ENCODE measurements at places on chromosomes 1 and 21. TPM values are rescaled to one million over a fixed set of nuclear protein-coding genes. Genes with fewer than 3 reads are reported as not detected.

- no peak for DNase-seq
Observed at GRCh38 chr1:160018900-160019299, 12.9 kb downstream of the PIGM start.

ATPAF1 gene
- total RNA-seq = 36.4 TPM

KIF14 gene
- total RNA-seq = 0.19 TPM

C1orf74 gene
- 2.5 TPM for total RNA-seq

INKA2 gene
- 5.6 TPM for total RNA-seq

- DNase-seq = no peak
Observed at GRCh38 chr1:56256153-56257000, 323.0 kb downstream of the PLPP3 start.

- peak; percentile 89 for DNase-seq
Observed at GRCh38 chr1:20472860-20473711, 12.9 kb downstream of the CAMK2N1 start.

ANKRD45 gene
- 7.7 TPM for total RNA-seq

- no peak for DNase-seq
Observed at GRCh38 chr1:169070547-169070946, 35.9 kb upstream of the ATP1B1 start.

DNA sequence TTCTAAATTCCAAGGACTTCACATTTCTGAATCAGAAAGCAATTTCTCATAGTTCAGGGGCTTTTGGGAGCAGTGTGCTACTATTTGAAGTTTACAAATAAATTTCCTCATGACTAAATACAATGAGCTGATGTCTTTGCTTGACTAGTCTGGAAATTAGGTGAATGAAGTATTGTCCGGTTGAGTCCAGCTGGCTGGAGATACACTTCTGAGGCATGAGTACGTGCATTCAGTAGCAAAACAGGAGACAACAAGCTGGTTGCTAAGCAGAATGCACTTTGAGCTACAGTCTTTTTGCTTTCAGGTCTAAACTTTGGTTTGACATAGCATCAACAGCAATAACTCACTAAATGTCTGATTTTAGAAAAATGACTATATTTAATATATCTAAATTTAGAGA lies 27.1 kb downstream of the ZNHIT6 start:
- DNase-seq = peak; percentile 29

- DNase-seq = no peak
Observed at GRCh38 chr1:24415910-24416665, 486 bp downstream of the NIPAL3 start.

LCE3E gene
- total RNA-seq = not detected

RAB25 gene
- 51.4 TPM for total RNA-seq

- no peak for DNase-seq
Observed at GRCh38 chr1:236165238-236165981, 23.1 kb downstream of the GPR137B start.

KRTAP21-2 gene
- not detected for total RNA-seq

- peak; percentile 88 for DNase-seq
Observed at GRCh38 chr1:218345673-218346390, 696 bp downstream of the TGFB2 start.

RGS13 gene
- 2.1 TPM for total RNA-seq

C21orf58 gene
- 2.7 TPM for total RNA-seq

CD5L gene
- total RNA-seq = 0.19 TPM

DNA sequence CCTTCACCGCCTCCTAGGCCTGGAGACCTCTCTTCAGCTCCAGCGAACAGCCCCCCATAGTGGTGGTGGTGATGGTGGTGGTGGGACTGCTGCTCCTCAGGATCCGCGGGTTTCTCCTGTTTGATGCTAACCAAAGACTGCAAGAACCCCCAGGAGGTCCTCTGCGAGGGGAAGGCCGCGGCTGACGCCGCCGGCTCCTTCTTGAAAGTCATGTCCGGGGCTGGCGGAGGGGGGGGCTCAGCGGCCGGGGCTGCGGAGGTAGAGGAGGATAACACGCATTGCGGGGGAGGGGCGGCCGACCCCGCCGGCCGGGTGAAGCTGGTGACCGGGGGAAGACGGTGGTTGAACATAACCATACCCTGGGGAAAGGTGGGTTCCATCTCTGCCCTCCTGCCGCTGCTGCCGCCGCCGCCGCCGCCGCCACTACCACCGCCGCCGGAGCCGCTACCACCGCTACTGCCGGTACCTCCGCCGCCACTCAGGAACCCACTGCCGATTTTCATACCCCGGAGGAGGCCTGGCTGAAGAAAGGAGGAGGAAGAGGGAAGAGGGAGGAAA lies 554 bp downstream of the ZNF281 start:
- peak; percentile 47 for DNase-seq

LIPI gene
- total RNA-seq = not detected

DNA sequence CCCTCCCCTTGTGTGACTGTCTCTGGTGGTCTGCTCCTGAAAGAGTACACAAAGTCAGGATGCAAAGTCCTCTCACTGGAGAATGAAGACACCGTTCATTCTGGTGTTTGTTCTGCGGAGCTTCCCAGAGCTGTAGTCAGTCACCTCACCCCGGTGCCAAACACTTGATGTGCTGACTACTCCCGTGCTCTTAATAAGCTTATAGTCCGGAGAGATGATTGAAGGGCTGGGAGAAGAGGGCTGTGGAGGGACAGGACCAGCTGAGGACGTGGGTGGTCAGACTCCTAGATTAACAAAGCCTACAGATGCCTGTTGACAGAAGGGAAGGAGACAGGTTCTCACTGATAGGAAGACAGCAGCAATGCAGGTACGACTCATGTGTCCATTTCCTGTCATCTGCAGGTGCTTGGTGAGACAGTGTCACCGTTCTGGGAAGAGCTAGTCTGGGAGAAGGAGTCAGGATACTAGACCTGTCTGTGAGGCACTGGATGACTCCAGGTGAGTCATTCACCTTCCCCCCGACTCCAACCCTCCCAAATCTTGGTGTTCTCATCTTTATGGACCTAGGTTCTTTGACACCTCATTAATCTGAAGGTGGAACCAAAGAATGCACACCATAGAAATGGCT lies 40.4 kb upstream of the LRRN2 start:
- DNase-seq = no peak

CD1B gene
- 0.60 TPM for total RNA-seq

GRCh38 chr1:206470692-206471414 lies 577 bp downstream of the IKBKE start:
- DNase-seq = peak; percentile 44

GRCh38 chr1:29830383-29830782 lies 594.1 kb downstream of the PTPRU start:
- DNase-seq = no peak

- DNase-seq = no peak
Observed at GRCh38 chr1:35838693-35839245, 31.0 kb downstream of the AGO4 start.

RIPPLY3 gene
- total RNA-seq = 0.31 TPM

GRCh38 chr1:154747740-154748404 lies 122.2 kb downstream of the KCNN3 start:
- DNase-seq = peak; percentile 89

DNA sequence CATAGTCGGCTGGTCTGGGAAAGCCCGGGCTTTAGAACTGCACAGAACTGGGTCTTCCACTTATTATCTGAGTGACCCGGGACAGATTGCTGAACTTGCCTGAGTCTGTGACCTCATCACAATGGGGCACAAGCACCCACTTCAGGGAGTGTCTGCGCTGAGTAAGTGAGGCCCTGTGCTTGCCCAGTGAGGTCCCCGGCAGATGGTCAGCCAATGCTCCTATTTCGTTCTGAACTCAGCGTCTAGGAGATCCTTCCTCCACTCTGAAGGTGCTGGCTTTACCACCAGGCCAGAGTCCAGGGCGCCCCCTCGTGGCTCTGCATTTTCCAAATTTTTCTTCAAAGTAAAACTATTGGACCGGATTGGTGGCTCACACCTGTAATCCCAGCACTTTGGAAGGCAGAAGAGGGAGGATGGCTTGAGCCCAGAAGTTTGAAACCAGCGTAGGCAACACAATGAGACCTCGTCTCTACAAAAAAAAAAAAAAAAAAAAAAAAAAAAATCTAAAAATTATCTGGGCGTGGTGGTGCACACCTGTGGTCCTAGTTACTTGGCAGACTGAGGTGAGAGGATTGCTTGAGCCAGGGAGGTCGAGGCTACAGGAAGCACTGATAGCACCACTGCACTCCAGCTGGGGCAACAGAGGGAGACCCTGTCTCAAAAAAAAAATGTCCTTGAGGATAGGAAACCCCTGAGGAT lies 61.7 kb downstream of the FCRL5 start:
- peak; percentile 69 for DNase-seq

TNFRSF8 gene
- total RNA-seq = 0.94 TPM

DNA sequence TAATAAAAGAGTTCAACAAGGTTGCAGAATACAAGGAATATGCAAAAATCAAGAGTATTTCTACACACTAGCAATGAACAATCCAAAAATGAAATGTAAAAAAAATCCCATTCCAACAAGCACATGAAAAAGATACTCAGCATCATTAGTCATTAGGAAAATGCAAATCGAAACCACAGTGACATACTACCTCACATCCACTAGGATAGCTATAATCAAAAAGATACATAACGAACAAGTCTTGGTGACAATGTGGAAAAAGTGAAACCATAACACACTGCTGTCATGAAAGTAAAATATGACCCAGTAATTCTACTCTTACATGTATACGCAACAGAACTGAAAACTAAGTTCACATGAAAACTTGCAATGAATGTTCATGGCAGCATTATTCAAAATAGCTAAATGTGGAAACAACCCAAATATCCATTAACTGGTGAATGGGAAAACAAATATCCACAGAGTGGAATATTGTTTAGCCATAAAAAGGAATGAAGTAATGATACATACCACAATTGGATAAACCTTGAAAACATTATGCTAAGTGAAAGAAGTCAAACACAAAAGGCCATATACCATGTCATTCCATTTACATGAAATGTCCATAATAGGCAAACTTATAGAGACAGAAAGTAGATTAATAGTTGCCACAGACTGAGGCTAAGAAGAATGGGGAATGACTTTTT lies 34.3 kb downstream of the PIK3R3 start:
- no peak for DNase-seq

CD244 gene
- 1.8 TPM for total RNA-seq

Measured in kidney (tissue), 22 donors.